SK-N-SH treated with all-trans-retinoic acid at 6 μM for 48 hours (cell line): ENCODE measurements at places on chromosomes 11 and 22.
A peak's percentile ranks its signal among the peaks of the same experiment; 100 is the strongest.

GRCh38 chr11:123249354-123249753 is 54.3 kb upstream of the CLMP start:
- peak; percentile 31; the same call in 2 of the 3 replicates for ATAC-seq

DNA sequence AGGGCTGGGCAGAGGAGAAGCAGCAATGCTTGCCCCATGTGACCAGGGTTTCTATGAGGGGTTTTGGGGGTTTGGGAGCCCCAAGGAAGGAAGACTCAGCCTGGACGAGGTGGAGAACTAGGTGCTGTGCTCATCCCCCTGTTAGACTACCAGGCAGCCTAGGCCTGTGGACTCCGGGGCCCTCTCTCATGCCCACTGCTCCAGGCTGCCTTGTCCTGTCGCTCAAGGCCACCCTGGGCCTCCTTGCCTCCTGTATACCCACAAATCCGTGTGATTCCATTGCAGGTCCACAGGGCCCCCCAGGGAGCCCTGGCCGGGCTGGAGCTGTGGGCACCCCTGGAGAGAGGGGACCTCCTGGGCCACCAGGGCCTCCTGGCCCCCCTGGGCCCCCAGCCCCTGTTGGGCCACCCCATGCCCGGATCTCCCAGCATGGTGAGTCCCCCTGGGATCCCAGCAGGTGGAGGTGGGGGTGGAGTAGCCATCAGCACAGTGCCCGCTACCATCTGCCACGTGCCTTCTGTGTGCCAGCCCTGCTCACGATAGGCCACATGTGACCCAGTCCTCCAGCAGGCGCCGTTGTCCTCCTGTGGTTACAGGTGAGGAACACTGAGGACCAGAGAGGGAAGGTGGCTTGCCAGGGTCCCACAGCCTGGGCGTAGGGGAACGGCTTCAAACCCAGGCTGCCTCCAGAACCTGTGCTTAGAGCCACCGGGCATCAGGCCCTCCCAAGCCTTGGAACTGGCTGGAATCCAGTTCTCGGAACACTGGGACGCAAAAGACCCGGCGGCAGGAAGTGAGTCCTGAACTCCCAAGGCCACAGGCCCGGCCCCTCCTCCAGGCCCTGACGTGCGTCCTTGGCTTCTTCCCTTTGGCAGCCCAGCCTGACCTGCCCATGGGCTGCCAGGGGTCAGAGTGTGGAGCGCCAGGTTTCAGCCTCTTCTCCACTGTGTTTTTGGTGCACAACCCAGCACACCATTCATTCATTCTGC is 26.6 kb downstream of the EMID1 start:
- no peak for ATAC-seq

DNA sequence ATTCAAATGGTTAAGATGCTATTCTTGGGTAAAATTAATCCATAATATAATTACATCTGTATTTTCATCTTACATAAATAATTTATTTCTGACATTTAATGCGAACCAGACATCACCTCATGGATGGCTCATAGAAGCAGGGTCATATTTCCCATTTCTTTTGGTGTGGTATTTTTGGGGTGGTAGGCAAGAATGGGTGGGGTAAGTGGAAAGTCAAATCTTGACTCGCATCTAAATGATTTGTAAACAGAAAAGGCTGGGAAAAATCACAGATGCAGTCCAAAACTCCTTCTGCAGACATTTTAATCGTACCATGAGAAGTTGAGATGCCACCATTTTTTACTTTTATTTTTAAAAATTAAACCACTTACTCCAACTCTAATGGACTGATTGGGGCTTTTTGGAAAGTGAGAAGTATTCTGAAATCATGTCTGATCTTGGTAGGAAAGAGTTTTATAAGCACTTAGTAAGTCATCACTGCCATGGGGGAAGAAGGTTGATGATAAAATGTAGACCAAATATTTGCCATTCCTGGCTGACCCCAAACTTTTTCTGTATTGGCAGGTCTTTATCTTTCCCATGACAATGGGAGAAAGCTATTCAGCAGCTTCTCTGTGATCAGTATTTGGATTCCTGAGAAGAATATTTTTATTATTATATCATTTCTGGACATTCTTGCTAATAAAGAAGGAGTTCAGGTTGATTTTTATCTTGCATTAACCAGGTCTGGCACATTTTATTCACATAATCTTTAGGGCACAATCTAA is 47.2 kb upstream of the BLID start:
- peak; percentile 11 for ATAC-seq

DNA sequence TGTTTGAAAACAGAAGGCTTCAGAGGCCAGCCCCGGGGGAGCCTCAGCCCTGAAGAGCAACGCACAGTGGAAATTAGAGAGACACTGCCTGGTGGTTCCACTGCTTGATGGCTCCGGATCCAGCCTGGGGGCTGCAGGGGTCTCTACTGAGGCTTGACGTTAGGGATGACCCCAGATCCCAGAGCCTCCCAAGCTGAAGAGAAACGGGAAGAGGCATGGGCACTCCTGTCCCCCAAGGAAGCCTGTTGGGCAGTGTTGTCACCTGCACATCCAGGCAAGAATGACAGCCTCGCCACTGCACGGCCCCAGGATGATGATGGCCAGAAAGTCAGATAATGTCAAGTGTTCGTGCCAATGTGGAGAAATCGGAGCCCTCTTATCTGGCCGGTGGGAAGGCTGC is 56.8 kb upstream of the FGF3 start:
- no peak for ATAC-seq

DNA sequence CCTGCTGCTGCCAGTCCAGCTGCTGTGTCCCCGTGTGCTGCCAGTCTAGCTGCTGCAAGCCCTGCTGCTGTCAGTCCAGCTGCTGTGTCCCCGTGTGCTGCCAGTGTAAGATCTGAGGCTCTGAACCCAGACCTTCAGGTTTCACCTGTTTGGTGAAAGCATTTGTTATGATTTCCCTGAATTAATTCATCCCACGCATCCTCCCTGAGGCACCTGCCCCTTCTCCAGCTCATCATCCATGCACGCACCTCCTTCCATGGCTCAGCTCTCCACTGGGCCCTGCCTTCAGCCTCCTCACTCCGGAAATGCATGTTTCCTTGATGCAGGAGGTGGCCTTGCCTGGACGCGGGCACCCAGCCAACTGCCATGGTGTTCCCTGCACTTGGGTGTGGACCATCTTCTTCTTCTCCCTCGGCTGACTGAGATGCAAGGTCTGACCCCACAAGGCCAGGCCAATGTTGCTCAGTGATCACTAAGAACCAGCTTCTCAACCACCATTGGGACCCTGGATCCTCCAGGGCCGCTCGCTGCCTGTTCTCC is 788 bp downstream of the KRTAP5-10 start:
- no peak for ATAC-seq

DNA sequence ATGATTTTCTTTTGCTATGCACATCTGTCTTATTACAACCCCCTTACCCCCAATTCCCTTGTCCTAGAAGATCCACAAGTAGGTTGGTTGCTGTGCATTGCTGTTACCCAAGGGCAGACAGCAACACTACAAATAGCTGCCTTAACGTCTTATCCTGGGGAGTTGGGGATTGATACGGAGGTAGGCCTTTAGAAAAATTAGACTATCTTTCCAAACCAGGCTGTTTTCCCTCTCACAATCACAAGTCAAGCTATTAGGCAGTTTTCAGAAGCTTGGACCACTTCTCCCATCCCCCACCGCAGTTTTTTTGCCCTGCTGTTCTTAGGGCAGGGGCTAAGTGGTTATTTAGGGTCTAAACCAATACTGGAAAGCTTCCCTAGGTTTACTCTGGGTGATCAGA is 2.8 kb upstream of the PHLDB1 start:
- ATAC-seq: no peak

GRCh38 chr22:35590634-35591295 is 26.4 kb downstream of the MB start:
- ATAC-seq: no peak

- ATAC-seq: peak; percentile 70
Observed at GRCh38 chr11:8988329-8989234, 15.2 kb downstream of the NRIP3 start.

- no peak for ATAC-seq
Observed at GRCh38 chr11:1888347-1888753, 3.3 kb downstream of the PRR33 start.

GRCh38 chr11:118437208-118438125 is 1.2 kb downstream of the KMT2A start:
- peak; percentile 15 for ATAC-seq

- ATAC-seq: no peak
Observed at GRCh38 chr11:69770540-69770939, 4.6 kb downstream of the FGF4 start.

DNA sequence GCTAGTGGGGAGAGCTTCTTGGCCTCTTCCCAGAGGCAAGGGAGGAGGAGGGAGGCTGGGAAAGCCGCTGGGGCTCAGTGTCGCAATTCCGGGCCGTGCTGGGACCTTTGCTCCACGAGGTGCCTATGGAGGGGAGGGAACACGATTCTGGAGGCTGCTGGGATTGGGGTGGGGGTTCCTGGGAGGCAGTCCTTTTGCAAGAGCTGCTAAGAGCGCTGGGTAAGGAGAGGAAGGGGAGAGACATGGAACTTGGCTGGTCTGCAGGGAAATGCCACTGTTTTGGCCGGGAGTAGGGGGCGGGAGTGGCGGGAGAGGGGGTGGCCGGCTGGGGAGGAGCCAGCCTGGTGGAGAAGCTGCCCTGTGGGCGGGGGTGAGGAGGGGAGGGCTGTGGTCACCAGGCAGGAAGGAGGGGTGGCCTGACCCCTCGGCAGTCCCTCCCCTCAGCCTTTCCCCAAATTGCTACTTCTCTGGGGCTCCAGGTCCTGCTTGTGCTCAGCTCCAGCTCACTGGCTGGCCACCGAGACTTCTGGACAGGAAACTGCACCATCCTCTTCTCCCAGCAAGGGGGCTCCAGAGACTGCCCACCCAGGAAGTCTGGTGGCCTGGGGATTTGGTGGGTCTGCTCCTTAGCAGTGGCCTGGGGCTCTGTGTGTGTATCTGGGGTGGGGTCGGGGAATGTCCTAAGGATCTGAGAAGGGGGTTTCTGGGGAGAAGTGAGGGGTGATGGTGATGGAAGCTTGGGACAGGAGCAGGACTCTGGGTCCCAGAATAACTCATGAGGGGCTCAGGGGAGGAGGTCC is at the start of gene NR1H3:
Gene NR1H3 (plus strand): TSS at position 480 of the 800 bp plus-strand sequence. CDS start 1,221 bp downstream, outside the sequence.
- ATAC-seq: peak; percentile 76

DNA sequence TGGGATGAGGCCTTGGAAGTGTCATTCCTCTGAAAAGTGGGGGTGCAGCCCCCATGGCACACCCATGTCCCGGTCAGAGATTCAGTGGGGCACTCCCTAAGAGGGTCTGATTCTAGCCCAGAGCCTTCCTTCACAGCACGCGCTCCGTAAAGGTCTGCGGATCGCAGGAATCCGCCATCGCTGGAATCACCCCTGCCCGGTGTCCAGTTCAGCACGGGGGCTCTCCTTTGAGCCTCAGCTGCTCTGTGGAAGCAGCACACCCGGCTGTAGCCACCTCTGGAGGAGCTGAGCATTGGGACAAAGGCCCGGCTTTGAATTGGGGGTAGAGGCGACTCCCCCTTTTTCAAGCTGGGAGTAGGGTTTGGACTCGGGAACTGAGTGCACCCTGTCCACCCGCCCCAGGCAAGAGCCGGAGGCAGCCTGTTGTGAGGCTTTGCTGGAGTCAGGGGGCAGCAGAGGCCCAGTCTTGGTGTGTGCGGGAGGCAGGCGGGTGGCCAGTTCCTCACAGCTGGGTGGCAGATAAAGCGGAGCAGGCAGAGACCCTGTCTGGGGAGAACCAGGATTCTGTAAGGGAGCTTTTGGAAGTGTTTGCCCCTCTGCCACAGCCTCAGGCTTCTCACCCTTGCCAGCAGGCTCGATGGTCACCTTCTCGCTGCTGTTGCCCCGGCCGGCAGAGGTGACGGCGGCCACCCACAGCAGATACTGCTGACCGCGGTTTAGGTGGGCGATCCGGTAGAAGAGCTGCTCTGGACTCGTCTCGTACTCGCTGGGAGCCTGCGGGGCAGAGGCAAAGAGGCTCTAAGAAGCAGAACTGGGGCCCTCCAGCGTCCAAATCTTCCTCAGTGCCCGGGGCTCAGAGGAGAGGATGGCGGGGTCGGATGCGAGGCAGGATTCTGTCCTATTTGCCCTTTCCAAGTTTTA is 115.9 kb downstream of the CEP164 start:
- peak; percentile 94 for ATAC-seq

GRCh38 chr11:46363455-46364005 is 16.3 kb downstream of the DGKZ start:
- ATAC-seq: peak; percentile 66

DNA sequence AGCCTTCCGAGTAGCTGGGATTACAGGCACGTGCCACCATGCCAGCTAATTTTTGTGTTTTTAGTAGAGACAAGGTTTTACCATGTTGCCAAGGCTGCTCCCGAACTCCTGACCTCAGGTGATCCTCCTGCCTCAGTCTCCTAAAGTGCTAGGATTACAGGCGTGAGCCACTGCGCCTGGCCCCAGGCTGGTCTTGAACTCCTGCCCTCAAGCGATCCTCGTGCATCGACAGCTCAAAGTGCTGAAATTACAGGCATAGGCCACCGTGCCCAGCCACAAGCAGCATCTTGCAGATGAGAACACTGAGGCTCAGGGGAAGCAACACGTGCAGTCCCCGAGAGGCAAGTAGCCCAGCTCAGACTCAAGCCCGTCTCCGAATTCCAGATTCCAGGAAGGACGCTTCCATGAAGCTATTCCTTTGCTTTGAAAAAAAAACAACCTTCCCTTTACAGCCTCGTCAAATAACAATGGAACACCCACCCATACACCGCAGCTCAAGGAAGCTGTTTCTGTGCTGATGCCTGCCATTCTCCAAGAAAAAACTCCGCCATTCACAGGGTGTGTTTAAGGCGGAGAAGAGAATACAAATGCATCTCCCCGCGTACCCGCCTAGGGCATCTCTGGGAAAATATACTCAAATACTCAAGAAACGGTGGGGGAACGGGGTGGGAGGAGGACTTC is 34.5 kb upstream of the PDGFB start:
- no peak for ATAC-seq

DNA sequence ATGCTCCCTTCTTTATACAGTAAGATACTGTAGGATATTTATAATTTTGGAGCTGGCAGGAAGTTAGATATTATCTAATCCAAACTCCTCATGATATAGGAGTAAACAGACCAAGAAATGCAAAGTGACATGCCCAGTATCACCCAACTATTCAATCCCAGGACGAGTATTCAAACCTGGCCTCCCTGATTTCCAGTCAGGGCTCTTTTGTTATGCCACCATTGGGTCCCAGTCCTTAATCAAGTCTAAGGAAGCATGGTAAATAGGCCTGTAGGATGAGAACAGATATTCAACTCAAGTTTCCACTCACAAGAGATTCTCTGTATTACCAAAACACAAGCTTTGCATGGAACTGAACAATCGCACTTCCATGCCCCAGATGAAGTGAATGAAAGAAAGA is 484.0 kb upstream of the API5 start:
- ATAC-seq: no peak

GRCh38 chr11:45848654-45849081 is 1.4 kb downstream of the CRY2 start:
- ATAC-seq: no peak

DNA sequence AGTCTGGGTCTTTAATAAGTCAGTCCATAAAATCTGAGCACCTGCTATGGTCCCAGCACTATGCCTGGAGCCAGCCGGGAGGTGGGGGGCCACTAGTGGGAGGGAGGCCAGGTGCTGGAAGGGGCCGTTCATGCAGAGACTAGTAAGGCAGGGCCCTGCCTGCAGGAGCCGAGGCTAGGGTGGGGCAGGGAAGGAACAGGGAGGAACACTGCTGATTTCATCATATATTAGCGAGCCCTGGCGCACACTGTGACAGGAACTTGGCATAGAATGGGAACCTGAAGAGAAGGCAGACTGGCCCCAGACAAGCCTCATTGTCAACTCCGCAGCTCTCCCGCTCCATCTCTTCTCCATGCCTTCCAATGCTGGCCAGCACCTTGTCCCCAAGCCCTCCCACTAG is 7.1 kb downstream of the VSIG10L2 start:
- ATAC-seq: peak; percentile 6; the same call in 1 of the 3 replicates
